ENCODE measurements at places on chromosomes 4 and X.

DNA sequence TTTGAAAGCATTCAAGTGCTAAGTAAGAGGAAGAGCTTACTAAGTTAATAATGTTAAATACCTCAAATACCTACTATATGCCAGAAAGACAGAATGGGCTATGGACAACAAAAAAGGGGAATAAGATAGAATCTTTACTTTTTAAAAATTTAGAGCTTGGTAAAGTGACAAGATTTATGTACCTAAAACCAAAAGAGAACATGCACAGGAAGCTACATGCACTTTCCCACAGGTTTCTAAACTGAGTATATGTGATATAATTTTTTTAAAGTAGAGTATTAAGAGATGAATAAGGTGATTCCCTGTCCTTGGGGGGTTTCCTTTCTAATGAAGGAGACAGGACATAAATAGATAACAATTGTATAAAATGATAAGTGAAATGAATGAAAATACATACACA lies 30.7 kb downstream of the SLC4A4 start:
- DNase-seq: no peak

DNA sequence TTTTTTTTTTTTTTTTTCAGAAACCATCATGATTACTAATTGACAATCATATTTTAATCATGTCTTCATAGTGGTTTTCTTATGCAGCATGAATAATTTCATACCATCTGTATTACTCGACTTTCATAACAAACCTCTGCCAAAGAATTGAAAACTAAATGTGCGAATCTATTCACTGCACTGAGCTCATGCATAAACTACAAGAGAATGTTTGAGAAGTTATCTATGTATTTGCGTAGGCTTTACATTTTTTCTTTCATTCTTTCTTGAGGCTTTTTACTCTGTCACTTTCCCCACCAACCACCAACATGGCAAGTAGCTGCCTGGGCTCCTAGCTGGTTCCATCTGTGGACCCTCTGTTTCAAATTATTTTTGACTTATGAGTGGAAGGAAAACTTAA lies 1761.0 kb downstream of the STIM2 start:
- no peak for DNase-seq

- DNase-seq: peak; percentile 1
Measured at GRCh38 chrX:100512471-100512870, 72.3 kb upstream of the TNMD start.

DNA sequence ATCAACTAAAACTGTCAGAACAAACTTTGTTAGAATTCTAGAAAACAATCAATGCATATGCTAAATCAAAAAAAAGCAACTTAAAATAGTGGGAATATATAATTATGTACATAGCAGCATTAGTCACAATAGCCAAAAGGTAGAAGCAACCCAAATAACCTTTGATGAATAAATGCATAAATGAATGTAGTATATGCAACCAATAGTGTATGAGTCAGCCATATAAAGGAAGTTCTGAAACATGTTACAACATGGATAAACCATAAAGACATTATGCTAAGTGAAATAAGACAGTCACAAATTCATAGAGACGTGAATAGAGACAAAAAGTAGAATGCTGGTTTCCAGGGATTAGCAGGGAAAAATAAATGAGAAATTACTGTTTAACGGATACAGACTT lies 762.8 kb upstream of the INTU start:
- no peak for DNase-seq

- DNase-seq: no peak
Measured at GRCh38 chr4:166680796-166681195, 553.5 kb downstream of the SPOCK3 start.

GRCh38 chr4:62015043-62015739 lies 815.1 kb downstream of the ADGRL3 start:
- no peak for DNase-seq

GRCh38 chr4:110175634-110176033 lies 22.8 kb downstream of the ELOVL6 start:
- DNase-seq: no peak

DNA sequence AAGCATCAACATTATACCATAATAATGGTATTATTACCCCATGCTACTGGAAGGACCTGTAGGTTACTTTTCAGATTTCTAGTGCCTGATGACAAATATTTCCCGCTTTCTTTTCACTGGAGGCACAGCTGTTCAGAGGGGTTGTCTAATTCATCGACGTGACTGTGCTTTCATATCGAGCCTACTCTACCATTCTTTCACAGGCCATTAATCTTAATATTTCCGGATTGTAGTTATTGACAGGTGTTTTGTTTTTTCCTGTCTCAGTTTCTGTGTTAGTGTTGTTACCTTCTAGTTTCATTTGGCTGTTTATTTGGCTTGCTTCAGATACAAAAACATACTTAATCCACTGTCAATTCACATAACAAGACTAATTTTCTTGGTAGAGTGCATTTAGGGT lies 330.9 kb downstream of the SPOCK3 start:
- DNase-seq: no peak
